ENCODE measurements at places on chromosomes 4 and X.

DNA sequence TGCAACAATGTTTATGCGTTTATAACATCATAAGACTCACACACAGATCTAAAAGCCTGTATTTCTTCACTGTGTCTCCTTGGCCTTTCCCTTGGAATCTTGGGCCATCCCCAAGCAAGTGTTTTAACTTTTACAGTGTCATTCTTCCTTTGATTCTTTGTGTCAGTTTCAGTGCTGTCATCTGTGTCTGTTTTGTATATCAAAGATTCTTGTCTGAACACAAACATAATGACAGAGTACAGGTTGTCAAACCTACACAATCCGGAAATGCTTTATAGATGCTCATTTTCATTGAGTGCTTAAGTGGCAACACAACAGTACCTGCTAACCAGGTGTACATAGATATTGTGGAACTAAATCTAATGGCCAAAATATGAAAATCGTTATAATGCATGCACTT lies 1500.0 kb downstream of the TECRL start:
- no peak for DNase-seq

GRCh38 chr4:73944061-73944875 lies 37.6 kb downstream of the PF4 start:
- no peak for DNase-seq

- DNase-seq, result peak; percentile 29
Measured at GRCh38 chrX:48508400-48509244, at the start of gene PORCN. Gene PORCN, plus strand, starts transcription at chrX:48508992. Its CDS starts 829 bp downstream, at chrX:48509821.

- no peak for DNase-seq
Measured at GRCh38 chr4:157882901-157883300, 289.9 kb downstream of the GASK1B start.

- DNase-seq, result no peak
Measured at GRCh38 chr4:136737066-136737465, 795.2 kb downstream of the PCDH18 start.

DNA sequence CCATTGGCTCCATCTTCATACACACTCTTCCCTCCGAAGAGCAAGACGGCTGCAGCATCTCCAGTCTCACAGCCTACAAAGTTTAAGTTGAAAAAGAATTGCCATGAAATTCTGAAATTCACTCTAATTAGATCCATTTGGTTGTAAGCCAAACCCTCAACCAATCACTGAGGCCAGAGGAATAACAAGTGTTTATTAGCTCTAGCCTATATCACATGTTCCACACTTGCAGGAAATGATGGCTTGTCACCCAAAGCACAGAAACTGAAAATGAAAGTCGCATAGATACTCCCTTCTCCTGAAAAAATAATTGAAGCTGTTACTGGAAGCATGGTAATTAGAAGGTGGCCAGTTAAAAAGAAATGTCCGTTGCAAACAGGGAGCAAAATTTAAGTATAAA lies 1071.8 kb downstream of the CCSER1 start:
- DNase-seq, result no peak

- no peak for DNase-seq
Measured at GRCh38 chr4:129543299-129543698, 447.3 kb downstream of the C4orf33 start.

GRCh38 chr4:159719531-159719930 lies 616.7 kb downstream of the RAPGEF2 start:
- DNase-seq, result no peak

GRCh38 chrX:115642895-115643530 lies 82.0 kb downstream of the PLS3 start:
- no peak for DNase-seq

GRCh38 chr4:40334591-40335524 lies at the start of gene CHRNA9:
Gene CHRNA9, plus strand, starts transcription at chr4:40335333. Its CDS starts 135 bp downstream, at chr4:40335468.
- no peak for DNase-seq

DNA sequence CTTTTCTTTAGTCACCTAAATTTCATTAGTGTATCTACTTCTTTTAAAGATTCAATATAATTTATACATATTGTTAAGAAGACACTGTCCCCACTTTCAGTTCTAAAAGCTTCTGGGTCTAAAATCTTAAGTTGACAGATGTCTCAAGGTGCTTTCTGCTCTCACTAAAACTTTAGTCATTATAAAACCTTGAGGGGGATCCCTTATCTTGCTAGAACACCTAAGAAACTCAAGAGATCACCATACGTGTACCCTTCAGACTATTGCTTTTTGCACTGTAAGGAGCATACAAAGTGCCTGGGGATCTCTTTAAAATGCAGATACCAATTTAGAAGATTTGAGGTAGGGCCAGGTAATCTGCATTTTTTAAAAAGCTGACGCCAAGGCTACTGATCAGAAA lies 30.1 kb downstream of the CYBB start:
- DNase-seq, result no peak

GRCh38 chrX:13694983-13695382 lies 6.1 kb downstream of the RAB9A start:
- DNase-seq, result no peak

DNA sequence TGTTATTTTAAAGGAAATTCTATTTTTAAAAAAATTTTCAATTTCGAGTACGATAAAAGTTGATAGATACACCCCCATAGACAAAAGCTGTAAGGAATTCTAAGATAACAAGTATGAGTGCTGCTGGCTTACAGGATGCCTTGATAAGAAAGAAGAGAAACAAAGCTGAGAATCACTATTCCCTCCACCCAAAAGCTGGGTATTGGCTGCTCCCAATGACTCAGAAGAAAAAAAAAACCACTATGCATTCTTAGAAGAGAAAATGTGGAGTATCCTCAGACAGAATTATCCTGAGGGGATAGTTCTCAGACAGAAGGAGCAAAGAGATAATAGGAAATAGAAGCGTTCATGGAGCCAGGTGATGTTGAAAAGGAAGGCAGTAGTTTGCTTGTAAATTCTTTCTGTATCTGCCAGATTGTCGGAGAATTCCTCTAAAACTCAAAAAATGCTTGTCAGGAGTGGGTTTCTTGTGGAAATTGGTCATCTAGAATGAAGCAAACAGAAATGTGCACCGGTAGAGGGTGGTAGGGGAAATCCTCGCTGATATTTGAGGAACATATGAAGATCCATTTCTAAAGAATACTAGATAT lies 217.5 kb upstream of the ADAMTS3 start:
- DNase-seq, result no peak

- no peak for DNase-seq
Measured at GRCh38 chr4:148055844-148056243, 324.0 kb downstream of the ARHGAP10 start.

GRCh38 chrX:107654872-107655761 lies 26.8 kb downstream of the PRPS1 start:
- no peak for DNase-seq

GRCh38 chrX:16119353-16120220 lies 3.8 kb upstream of the GRPR start:
- no peak for DNase-seq
